ENCODE measurements at places on chromosomes 3 and 15. TPM values are rescaled to one million over a fixed set of nuclear protein-coding genes. Genes with fewer than 3 reads are reported as not detected.

ARNT2 gene
- total RNA-seq, result 21.2 TPM

C3orf49 gene
- not detected for total RNA-seq

CLDN18 gene
- not detected for total RNA-seq

PARP14 gene
- total RNA-seq, result 29.7 TPM
